ENCODE measurements at places on chromosomes 1 and 21. TPM values are rescaled to one million over a fixed set of nuclear protein-coding genes. Genes with fewer than 3 reads are reported as not detected.

- H3K36me3 ChIP-seq, result no peaks in the 10 kb centered on the region
- DNase-seq, result no peak
- no peak overlapping the region for H3K27ac ChIP-seq
- H3K4me1 ChIP-seq, result no peaks in the 10 kb centered on the region
Measured at GRCh38 chr21:28138272-28138671, 854.4 kb downstream of the LTN1 start.

The DNAH14 gene
- total RNA-seq, result not detected

The OVAAL gene
- total RNA-seq, result not detected

DNA sequence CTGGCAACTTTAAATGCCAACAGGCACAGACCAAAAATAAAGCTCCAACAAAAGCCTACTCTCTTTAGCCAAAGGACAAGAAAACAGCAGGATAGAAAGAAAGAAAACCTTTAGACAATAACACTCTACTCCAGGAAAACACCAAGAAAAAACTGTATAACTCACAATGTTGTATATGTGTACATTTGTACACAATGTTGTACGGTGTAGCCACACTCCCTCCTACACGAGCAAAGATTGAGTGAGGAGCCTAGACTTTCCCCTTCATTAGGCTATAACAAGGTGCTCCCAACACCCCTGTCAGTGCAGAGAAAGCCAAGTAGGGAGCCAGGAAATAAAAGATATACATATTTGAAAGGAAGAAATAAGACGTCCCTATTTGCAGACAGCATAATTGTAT is 24.0 kb downstream of the GJA4 start:
- H3K27ac ChIP-seq, result no peak overlapping the region
- DNase-seq, result no peak
- H3K36me3 ChIP-seq, result peaks cover 3% of the 10 kb centered on the region
- H3K4me1 ChIP-seq, result peaks cover 2% of the 10 kb centered on the region
- peaks cover 1% of the 10 kb centered on the region for H3K27me3 ChIP-seq
- no peak overlapping the region for H3K4me3 ChIP-seq

GRCh38 chr1:151370211-151370911 is 2.1 kb downstream of the SELENBP1 start:
- no peaks in the 10 kb centered on the region for H3K27me3 ChIP-seq
- H3K36me3 ChIP-seq, result no peaks in the 10 kb centered on the region
- peaks cover 6% of the 10 kb centered on the region for H3K4me1 ChIP-seq

DNA sequence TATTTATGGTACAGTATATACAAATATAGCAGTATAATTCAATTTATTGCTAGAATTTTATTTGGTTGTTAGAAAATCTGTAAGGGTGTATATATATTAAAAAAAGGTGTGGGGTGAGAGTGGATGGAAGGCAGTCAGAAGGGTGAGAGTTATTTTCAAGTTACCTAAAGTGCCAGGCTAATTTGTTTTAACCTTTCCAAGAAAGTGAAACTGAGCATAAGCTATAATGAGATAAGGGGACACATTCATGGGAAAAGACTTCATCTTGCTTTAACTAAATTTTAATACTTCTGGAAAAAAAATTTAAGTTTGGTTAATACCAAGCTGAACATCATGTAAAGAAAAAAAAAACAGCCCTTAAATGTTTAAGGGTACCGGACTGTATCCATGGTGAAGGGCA is 4.9 kb downstream of the TEX38 start:
- H3K27me3 ChIP-seq, result no peaks in the 10 kb centered on the region
- peaks cover 25% of the 10 kb centered on the region for H3K36me3 ChIP-seq
- H3K4me3 ChIP-seq, result peak overlapping the region; percentile 66

- no peak for DNase-seq
- peaks cover 43% of the 10 kb centered on the region for H3K27me3 ChIP-seq
- H3K4me1 ChIP-seq, result peaks cover 3% of the 10 kb centered on the region
- H3K4me3 ChIP-seq, result no peak overlapping the region
- no peak overlapping the region for H3K27ac ChIP-seq
Measured at GRCh38 chr1:175599212-175599705, 144.1 kb downstream of the TNR start.

GRCh38 chr1:150579945-150580642 is 684 bp upstream of the MCL1 start:
- peaks cover 19% of the 10 kb centered on the region for H3K4me1 ChIP-seq
- H3K27me3 ChIP-seq, result no peaks in the 10 kb centered on the region
- peak overlapping the region; percentile 92 for H3K4me3 ChIP-seq
- peaks cover 44% of the 10 kb centered on the region for H3K36me3 ChIP-seq
- peak overlapping the region; percentile 91 for H3K27ac ChIP-seq

The ERO1B gene
- 9.3 TPM for total RNA-seq

DNA sequence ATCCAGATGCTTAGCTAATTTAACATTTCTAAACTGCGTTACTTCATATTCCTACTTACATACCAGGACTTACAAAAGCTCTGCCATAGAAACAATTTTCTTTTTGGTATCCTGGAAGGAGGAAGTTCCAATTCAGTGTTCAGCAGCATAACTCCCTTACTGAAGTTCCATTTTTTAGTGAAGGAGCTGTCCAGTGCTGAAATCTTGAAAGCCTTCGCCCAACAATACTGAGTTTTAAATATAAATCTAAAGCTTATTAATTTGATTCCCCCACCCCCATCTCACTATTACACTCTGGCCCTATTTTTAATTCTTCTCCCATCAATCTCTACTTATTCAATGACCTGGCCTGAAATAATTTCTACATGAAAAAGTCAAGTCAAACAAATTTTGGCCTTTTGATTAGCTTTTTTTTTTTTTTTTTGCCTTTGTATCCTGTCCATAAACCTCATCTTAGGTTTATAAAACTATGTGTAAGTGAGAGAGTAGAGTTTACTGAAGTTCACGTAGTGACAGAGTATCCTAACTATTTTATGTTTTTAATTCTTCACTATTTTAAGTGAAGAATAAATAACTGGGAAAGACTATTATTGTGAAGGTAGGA is 323.0 kb upstream of the PLD5 start:
- no peaks in the 10 kb centered on the region for H3K27me3 ChIP-seq
- H3K27ac ChIP-seq, result no peak overlapping the region
- H3K4me3 ChIP-seq, result no peak overlapping the region
- no peaks in the 10 kb centered on the region for H3K36me3 ChIP-seq
- H3K4me1 ChIP-seq, result no peaks in the 10 kb centered on the region
